ENCODE measurements at places on chromosomes 5 and 9. TPM values are rescaled to one million over a fixed set of nuclear protein-coding genes. Genes with fewer than 3 reads are reported as not detected.

DNA sequence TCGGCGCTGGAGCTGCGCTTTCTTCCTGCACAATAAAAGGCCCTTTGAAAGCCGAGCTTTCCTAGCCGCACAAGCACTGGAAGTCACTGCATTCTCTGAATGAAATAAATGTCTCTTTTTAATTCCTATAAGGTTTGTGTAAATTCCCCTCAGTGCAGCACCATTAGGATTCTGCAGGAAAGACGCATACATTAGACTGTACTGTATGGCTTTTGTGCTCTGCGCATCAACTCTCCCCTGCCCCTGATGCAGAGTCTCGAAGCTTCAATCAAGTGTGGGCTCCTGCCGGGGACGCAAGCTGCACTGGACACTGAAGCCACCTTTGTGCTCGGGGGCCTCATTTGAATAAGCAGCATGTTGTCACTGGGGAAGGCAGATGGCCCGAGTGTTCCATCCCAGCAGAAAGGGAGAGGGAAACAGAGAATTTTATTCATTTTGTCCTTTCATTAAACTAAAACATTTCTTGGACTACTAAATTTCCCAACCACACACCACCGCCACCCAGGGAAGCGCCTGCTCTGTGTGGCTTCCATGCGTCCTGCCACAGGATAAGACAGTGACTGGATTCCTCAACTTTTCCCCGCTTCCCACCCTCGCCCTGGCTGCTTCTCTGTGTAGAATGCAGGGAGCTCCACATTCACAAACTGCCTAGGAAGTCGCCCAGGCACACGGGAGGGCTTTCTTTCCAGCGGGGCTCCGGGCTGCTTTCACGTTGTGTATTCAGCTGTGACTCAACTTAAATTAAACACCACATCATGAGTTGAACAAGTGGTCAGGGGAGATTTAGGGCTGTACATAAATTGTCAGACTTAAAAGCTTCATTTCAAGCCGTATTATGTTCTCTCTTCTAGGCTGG lies 635.4 kb downstream of the IRX1 start:
- no peak for DNase-seq

- no peak for DNase-seq
Measured at GRCh38 chr9:18319918-18320445, 154.0 kb upstream of the ADAMTSL1 start.

DNA sequence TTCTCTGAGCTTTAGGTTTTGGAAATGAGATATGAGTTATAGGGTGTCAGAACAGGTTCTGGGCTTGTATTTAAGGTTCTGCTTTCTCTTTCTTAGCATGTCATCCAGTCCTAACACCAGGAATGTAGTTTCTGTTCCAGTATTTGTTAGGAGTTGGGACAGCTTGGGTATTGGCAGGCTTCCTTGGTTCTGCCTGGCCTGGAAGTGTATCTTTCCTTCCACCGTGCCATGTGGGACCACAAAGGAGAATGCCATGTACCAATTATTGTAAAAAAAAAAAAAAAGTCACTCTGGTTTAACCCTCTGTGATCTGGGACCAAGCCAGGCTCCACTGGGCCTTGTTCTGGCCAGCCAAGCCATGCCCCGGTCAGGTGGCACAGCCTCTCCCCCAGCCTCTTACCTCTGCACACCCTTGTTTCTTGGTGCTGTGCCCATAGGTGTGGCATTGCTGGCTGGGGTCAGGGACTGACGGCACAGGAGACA lies 47.8 kb downstream of the ARHGAP26 start:
- no peak for DNase-seq

DNA sequence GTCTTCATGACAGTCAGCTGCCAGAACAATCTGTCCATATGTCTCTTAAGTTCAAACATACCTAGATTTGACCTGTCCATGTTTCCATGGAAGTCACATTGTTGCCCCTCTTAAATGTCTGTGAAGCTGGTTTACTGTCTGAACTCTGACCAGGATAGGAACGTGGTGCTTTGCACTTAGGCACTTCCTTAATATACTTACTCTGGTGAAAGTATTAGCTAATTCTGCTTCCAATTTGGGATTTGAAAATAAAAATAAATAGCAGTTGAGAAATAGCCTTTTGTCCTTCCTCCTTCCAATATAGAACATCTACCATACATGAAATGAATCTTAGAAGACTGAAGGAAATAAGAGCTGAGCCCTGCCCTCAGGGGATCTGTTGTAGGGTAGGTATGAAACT lies 524.5 kb upstream of the CLINT1 start:
- DNase-seq, result no peak

DNA sequence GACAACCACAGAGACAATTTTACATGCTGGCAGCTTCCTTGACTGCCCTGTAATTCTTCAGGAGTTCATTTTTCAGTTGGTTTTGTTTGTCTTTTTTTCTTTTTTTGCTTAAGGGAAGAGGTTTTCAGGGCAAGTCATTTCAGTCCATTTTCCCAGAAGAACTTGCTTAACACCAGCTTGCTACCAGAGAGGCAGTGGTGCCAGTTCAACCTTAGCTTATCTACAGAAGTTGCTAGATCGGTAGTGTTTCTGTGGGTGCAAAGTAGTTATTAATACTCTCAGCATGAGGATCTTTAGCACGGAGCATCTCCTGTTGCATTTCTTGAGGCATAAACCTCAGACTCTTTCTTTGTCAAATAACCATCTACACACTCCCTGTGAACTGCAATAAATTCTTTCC lies 1.1 kb downstream of the SPEF2 start:
- DNase-seq, result no peak

DNA sequence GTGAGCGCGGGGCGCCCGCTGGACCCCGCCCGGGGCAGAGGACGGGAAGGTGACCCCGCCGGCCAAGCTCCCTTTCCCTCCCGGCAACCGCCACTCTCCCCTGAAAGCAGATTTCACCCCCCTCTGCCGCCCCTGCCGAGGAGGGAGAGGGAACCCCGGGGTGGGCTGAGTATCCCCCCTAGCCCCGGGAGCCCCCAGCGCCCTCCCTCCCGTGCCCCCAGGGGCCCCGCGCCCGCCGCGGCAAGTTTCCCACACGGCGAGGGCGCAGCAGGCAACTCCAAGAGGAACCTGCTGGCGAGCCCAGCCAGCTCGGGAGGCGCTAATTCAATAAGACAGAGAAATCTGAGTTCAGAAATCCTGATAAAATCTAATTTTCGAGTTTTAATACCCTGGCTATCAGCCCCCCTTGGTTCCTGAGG lies 1.6 kb downstream of the NTNG2 start:
- DNase-seq, result no peak

DNA sequence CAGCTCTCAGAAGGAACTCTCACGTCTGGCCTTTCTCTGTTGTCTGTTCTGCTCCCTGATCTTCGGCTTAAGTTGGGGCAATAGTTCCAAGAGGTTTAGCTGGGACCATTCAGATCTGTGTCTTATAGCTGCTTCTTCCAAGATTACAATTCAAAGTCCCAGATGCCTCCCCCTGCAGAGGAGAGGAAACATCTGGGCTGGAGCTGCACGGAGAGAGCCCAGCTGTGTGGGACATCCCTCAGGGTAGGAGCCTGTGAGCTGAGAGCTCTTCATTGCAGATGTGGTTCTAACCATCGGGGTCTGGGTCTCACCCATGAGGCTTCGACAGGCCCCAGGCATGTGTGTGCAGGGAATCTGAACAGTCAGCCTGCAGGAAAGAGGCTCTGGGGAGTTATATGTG lies 9.0 kb upstream of the PHF19 start:
- DNase-seq, result no peak

- DNase-seq, result no peak
Measured at GRCh38 chr5:8493176-8493575, 624.2 kb downstream of the MTRR start.

DNA sequence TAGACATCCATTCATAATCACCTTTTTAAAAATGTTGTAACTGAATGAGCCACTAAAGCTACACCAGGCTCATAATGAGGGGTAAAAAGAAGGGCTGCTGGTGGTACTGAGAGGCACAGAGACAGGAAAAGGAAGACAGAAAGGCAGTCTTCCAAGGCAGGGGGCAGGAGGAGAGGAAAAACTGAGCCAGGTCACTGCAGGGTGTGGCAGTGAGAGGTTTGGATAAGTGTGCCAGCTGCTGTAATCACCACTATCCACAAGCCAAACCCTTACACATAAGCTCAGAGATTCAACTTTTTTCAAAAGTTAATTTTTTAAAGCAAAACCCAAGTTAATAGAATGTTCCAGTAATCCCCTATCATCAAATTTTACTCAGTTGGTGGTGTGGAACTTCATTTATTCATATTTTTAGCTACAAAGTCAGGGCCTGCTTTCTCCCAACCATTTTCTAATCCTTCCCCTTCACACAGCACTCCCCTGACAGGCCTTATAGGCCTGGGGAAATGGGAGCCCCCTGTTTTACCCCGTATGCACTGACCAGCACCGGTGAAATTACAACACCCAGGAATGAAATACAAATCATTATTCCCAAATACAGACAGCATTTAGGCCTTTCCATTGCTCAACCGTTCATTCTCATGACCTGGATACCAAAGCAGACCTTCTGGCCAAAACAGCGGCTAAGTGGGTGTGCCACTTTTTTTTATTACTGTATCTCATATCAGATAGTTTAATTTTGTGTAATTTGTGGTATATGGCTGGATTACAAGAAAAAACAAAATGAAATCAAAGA lies 76.3 kb downstream of the EFNA5 start:
- DNase-seq, result no peak

GRCh38 chr9:138114501-138115245 lies 237.1 kb downstream of the CACNA1B start:
- no peak for DNase-seq

DNA sequence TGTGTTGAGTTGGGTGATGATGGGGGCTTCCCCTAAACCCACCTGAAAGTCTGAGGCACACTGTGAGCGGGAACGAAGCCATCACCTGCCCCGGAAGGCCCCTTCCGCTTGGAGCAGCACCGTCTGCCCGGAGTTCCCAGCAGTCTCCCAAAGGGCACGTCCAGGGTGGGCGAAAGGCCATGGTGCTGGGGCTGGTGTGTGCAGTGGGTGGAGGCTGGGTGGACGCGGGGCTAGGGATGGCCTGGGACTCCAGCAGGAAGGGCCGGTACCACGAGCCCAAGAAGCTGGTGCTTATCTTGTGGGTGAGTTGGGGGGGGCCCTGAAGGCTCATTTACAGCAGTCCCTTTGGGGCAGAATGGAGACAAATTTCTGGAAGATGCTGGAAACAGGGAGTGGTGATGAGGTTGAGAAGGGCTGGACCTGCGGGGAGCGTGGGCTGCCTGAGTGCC lies 4.6 kb downstream of the FLT4 start:
- DNase-seq, result no peak

DNA sequence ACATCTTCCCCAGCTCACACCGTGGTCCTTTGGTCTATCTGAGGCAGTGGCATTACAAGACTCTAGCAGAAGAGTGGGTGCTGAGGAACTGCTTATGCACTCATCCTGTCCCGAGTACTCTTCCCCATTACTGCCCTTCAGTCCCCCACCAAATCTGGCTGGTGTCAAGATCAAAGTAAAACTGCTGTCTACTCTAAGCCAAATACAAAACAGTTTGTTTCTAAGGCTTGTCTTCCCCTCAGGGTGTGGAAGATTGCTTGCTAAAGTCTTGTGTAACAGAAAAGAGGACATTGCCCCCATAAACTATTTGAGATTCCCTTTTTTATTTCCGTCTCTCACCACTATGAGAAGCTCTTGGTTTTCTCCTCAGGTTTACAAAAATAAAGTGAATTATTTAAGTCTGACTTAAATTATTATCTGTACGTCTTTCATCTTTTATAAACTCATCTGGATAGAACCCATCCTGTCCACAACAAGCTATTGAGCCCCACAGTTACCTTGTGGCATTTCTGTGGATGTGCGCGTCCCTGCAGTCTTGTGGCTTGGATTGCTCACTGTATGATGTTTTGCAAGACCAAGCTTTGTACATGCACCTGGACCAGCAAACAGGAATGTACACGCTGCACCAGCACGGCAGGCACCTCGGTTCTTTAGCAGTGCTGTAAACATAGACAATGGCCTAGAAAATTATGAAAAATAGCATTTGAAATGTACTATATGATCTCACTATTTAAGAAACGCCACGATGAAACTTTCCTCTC lies 61.0 kb downstream of the CYSTM1 start:
- no peak for DNase-seq

GRCh38 chr5:2756211-2757152 lies 5.0 kb upstream of the IRX2 start:
- DNase-seq, result no peak

- DNase-seq, result no peak
Measured at GRCh38 chr9:11558043-11558442, 945.2 kb upstream of the PTPRD start.

PTTG1 gene
- 8.6 TPM for total RNA-seq

LCN9 gene
- total RNA-seq, result not detected

IL9 gene
- not detected for total RNA-seq

OR13C3 gene
- not detected for total RNA-seq

LHX3 gene
- total RNA-seq, result not detected

IL4 gene
- total RNA-seq, result not detected

PCDHA5 gene
- total RNA-seq, result not detected
